Endothelial cell of coronary artery (primary cell): ENCODE measurements at places on chromosomes 6 and 20. TPM values are rescaled to one million over a fixed set of nuclear protein-coding genes. Genes with fewer than 3 reads are reported as not detected.

PET117 gene
- 8.7 and 9.7 TPM in 2 replicates for total RNA-seq

PSORS1C2 gene
- total RNA-seq: not detected in 2 replicates

TRIM15 gene
- total RNA-seq: not detected in 2 replicates

HEBP2 gene
- total RNA-seq: 21.7 and 23.1 TPM in 2 replicates

NTSR1 gene
- total RNA-seq: 0.19 and 0.27 TPM in 2 replicates

THBD gene
- 28.0 and 36.6 TPM in 2 replicates for total RNA-seq

SIRPB2 gene
- 0.47 and 3.2 TPM in 2 replicates for total RNA-seq

TINAG gene
- total RNA-seq: 0.09 TPM in 1 of 2 replicates, not detected in the other

HLA-DRB1 gene
- total RNA-seq: 0.09 and 8.3 TPM in 2 replicates

FERMT1 gene
- 1.7 and 3.0 TPM in 2 replicates for total RNA-seq

CRISP2 gene
- total RNA-seq: not detected in 2 replicates

SLC44A4 gene
- under 0.01 TPM in 1 of 2 replicates, not detected in the other for total RNA-seq

MKKS gene
- 3.5 and 4.3 TPM in 2 replicates for total RNA-seq

ADRM1 gene
- 110 and 141 TPM in 2 replicates for total RNA-seq

CLDN20 gene
- not detected in 2 replicates for total RNA-seq

MRPS18B gene
- total RNA-seq: 31.5 and 31.6 TPM in 2 replicates

NKAIN4 gene
- total RNA-seq: not detected in 2 replicates

GPR63 gene
- total RNA-seq: 0.09 and 0.19 TPM in 2 replicates

IL17A gene
- total RNA-seq: not detected in 2 replicates

OOEP gene
- not detected in 2 replicates for total RNA-seq

MRS2 gene
- total RNA-seq: 13.5 and 15.5 TPM in 2 replicates

ROS1 gene
- under 0.01 TPM in 1 of 2 replicates, not detected in the other for total RNA-seq

BPIFA1 gene
- total RNA-seq: not detected in 2 replicates

TBPL1 gene
- 18.0 and 23.3 TPM in 2 replicates for total RNA-seq

IMPG1 gene
- total RNA-seq: not detected in 2 replicates

NKAIN2 gene
- total RNA-seq: under 0.01 TPM in 1 of 2 replicates, not detected in the other

FABP7 gene
- not detected in 2 replicates for total RNA-seq

LPA gene
- total RNA-seq: not detected in 2 replicates

HSD17B8 gene
- 3.6 and 4.7 TPM in 2 replicates for total RNA-seq

ENPP5 gene
- not detected in 2 replicates for total RNA-seq

FBXO5 gene
- total RNA-seq: 6.9 and 11.8 TPM in 2 replicates

C6orf15 gene
- not detected in 2 replicates for total RNA-seq

CLIC5 gene
- not detected in 2 replicates for total RNA-seq

TRIM40 gene
- not detected in 2 replicates for total RNA-seq

ARMH2 gene
- not detected in 2 replicates for total RNA-seq

MARCKS gene
- total RNA-seq: 121 and 170 TPM in 2 replicates

SEL1L2 gene
- total RNA-seq: not detected in 2 replicates

VTA1 gene
- 32.2 and 34.9 TPM in 2 replicates for total RNA-seq

ZNF76 gene
- 18.1 and 19.7 TPM in 2 replicates for total RNA-seq

RAET1L gene
- not detected in 2 replicates for total RNA-seq

CGA gene
- not detected in 2 replicates for total RNA-seq

ABHD16B gene
- not detected in 2 replicates for total RNA-seq

VNN1 gene
- total RNA-seq: under 0.01 TPM in 1 of 2 replicates, not detected in the other

RAET1E gene
- under 0.01 and 0.09 TPM in 2 replicates for total RNA-seq

RBBP8NL gene
- not detected in 2 replicates for total RNA-seq

IBTK gene
- 38.0 and 38.9 TPM in 2 replicates for total RNA-seq

CDK5RAP1 gene
- 24.7 and 27.4 TPM in 2 replicates for total RNA-seq

PMEPA1 gene
- total RNA-seq: 9.3 and 13.3 TPM in 2 replicates

KIAA1755 gene
- total RNA-seq: under 0.01 and 2.4 TPM in 2 replicates

BCKDHB gene
- 7.9 and 8.9 TPM in 2 replicates for total RNA-seq

TMEM74B gene
- total RNA-seq: 1.2 and 1.6 TPM in 2 replicates

TTLL9 gene
- total RNA-seq: not detected in 2 replicates

MAP7 gene
- total RNA-seq: 0.28 and 0.36 TPM in 2 replicates

SLCO4A1 gene
- 3.1 and 3.8 TPM in 2 replicates for total RNA-seq

METTL24 gene
- not detected in 2 replicates for total RNA-seq

TMEM244 gene
- not detected in 2 replicates for total RNA-seq

PRR18 gene
- total RNA-seq: not detected in 2 replicates
